ENCODE measurements at places on chromosomes 3 and 15. TPM values are rescaled to one million over a fixed set of nuclear protein-coding genes. Genes with fewer than 3 reads are reported as not detected.

Gene GATM
- 386 TPM for total RNA-seq

Gene LRRIQ4
- total RNA-seq, result 0.68 TPM

Gene DNAH12
- 19.6 TPM for total RNA-seq

Gene GRM7
- total RNA-seq, result 2.0 TPM

Gene RHCG
- total RNA-seq, result 0.62 TPM

Gene SPG11
- 137 TPM for total RNA-seq

Gene GPR160
- 3.9 TPM for total RNA-seq

Gene P2RY14
- total RNA-seq, result 0.50 TPM

Gene FILIP1L
- 16.7 TPM for total RNA-seq

Gene SH3GL3
- total RNA-seq, result 135 TPM

Gene LARP6
- total RNA-seq, result 49.6 TPM

Gene A4GNT
- not detected for total RNA-seq

Gene OR4M2
- not detected for total RNA-seq

Measured in testis (tissue), 5 donors.